ENCODE measurements at places on chromosomes 4 and X.
A peak's percentile ranks its signal among the peaks of the same experiment; 100 is the strongest.

DNA sequence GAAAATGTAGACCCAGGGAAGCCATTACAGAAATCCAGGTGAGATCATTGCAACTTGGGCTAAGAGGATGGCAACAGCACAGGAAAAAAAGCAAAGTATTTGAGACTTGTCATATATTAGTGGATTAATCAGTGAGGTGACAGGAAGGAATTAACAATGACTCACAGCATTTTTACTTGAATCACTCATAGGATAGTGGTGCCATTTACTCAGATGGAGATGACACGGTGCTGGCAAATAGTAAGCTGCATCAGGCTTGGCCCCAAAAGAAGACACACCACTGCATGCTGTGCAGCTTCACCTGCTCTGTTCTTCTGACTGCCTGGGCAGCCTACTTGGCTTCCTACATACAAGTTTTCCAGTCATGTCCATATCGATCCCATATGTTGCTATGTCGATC is 144.8 kb downstream of the FRYL start:
- no peak for DNase-seq

GRCh38 chr4:144968606-144969005 is 129.4 kb downstream of the ANAPC10 start:
- DNase-seq, result no peak

DNA sequence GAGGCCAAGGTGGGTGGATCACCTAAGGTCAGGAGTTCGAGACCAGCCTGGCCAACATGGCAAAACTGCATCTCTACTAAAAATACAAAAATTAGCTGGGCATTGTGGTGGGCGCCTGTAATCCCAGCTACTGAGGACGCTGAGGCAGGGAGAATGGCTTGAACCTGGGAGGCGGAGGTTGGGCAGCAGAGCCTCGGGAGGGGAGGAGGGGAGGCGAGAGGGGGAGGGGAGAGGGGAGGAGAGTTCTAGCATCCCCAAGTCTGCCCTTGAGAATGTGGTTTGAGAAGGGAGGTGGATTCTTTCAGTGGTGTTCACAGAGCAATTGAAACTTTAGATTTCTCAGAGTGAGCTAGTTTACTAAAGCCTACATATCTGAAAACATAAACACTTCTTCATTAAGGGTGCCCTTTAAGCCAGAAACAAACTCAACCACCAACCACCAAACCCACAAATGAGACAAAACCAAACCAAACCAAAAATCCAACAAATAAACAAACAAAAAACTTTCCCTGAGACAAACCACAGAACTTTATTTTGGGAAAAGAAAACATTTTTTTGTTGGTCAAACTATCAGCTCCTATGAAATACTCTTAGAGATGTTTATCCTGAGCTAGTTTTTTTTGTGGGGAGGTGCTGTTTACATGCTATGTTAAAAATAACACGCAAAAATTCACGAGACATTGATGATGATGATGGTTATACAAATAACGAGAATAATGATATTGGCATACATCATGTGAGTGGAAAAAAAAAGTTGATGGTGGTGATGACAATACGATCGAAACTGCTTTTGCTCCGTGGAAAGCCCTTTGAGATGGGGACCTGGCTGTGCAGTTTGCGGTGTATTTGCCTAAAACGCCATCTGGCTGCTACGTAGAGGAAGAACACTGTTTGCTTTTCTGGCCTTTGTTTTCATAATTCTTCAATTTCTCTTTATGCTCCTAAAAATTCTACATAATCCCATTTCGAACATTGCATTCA is 98.2 kb upstream of the PRKX start:
- DNase-seq, result peak; percentile 21

GRCh38 chr4:122224348-122224747 is 72.2 kb downstream of the BLTP1 start:
- peak; percentile 3 for DNase-seq

- no peak for DNase-seq
These were observed 33.3 kb downstream of the CASK start for GRCh38 chrX:41890026-41890423.

DNA sequence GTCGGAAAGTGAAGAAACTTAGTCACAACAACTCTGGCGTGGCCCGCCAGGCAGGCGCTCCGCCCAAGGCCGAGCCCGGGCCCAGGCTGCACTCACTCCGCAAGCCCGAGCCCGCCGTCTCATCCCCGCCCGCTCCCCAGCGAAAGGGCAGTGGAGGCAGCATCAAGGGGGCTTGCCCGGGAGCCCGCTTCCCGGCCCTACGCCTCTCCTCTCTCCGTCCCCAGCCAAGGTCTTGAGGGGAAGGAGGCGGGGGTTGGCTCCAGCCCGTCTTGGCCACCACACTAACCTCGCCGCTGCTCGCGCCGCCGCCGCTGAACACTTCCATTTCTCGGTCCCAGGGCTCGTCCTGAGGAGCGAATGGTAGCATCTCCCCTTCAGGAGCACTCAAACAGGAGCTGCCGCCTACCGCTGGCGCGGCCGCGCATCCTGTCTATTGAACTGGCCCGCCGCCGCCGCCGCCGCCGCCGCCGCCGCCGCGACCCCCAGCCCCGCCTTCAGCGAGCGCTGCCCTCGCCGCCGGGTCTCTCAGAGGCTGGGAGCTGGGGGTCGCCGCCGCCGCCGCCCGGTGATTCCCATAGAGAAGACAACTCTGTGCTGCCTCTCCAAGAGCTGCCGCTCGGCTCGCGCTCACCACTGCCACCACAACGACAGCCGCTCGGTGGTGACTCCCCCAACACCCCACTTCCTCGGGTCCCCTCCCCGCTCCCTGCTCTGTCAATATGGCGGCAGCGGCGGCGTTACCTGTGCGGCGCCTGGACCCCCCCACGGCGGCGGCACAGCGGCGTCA is at the start of gene RPS6KA6:
Gene RPS6KA6 (minus strand): TSS at position 667 of the 787 bp plus-strand sequence. CDS start 300 bp downstream, at position 367.
- DNase-seq, result no peak

- peak; percentile 44 for DNase-seq
These were observed 27.2 kb downstream of the FBXO8 start for GRCh38 chr4:174256277-174256713.

DNA sequence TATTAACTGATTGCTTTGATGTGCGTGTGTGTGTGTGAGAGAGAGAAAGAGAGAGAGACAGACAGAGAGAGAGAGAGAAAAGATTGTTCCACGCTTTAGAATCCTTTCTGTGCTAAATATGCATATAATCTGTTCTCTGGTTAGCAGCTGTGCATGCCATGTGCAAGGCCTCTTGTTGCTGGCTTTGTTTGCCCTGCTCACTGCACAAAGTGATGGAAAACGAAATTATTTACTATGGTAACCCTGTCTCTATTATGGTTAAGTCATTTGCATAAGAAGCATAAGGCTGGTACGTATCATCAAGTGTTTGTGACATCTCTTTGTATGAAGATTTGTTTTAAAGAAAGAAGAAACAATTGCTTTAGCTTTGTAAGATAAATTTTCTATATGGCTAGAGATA is 190.2 kb upstream of the POF1B start:
- no peak for DNase-seq

- DNase-seq, result no peak
These were observed 121.3 kb downstream of the EGF start for GRCh38 chr4:110034026-110034393.
